Colonic mucosa (tissue), 4 donors: ENCODE measurements at places on chromosomes 16 and 17. TPM values are rescaled to one million over a fixed set of nuclear protein-coding genes. Genes with fewer than 3 reads are reported as not detected.

The KRT40 gene
- 0.32 TPM for total RNA-seq

The KRTAP3-2 gene
- not detected for total RNA-seq

The B9D1 gene
- 11.9 TPM for total RNA-seq

The CCL14 gene
- 1.3 TPM for total RNA-seq

The RUNDC3A gene
- 1.4 TPM for total RNA-seq

The CDK12 gene
- total RNA-seq = 55.3 TPM

The GUCY2D gene
- 0.21 TPM for total RNA-seq

The SP6 gene
- total RNA-seq = 8.8 TPM

The APRT gene
- 103 TPM for total RNA-seq

DNA sequence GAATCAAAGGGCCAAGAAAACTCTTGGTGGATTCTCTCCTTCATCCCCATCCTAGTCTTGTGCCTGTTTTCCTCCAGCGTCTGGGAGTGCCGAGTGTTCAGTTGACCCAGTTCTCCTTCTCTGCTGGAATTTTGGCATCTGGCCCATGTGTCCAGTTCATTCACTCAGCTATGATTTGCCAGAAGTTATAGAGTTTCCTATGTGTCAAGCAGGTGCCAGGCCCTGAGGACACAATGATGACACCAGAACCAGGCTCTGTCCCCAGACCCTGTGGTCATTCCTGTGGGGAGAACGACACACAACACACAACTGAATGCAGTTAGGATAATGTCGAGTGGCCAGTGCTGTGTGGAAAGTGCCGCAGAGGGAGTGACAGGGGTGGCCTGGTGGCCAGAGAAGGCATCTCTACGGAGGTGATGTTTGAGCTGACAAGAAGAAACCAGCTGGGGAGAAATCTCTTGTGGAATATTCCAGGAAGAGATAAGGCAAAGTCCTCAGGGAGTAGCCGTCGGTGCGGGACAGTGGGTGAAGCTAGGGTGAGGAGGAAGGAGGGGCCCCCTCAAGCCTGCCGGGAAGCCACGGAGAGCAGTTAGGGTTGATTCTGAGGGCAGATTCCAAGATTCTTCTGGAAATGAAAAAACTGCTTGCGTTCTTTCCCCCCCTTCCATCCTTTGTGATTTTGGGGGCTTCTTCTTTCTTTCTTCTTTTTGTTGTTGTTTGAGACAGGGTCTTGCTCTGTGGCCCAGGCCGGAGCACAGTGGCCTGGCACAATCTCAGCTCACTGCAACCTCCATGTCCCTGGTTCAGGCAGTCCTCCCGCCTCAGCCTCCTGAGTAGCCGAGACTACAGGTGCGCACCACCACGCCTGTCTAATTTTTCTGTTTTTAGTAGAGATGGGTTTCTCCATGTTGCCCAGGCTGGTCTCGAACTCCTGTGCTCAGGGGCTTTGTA, 35.8 kb upstream of the IL34 start:
- DNase-seq = peak; percentile 26

DNA sequence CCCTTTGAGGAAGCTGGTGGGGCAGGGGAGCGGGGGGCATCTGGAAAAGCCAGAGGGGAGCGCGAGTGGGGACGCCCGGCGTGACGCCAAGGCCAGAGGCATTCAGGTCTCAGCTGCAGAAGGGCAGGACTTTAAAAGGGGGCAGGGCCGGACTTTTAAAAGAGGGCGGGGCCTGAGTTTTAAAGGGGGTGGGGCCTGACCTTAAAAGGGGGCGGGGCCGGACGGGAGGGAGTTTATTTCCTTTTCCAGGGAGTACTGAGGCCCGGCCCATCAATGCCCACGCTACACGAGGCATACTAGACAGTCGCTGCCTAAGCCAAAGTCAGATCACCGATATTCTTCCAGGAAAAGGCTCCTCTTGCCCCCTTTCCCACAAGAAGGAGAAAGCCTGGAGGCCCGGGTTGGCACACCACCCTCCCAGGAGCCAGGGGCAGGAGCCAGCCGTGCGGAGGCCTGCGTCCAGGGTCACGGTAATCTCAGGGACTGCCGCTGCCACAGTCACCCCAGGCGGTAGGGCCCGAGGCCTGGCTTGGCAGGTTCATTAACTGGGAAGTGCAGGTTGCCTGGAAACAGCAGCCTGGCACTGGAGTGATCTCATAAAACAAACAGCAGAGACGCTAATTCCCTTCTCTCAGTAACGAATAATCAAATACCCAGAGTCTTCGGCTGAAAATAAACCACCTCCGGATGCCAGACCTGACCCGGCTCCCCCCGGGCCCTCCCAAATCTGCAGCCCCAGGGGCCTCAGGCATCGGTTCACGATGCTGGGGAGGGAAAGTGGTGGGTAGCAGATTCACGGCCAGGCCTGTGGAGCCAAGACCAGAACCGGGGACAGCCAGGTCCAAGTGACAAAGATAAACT, 90.7 kb downstream of the TIMM22 start:
- DNase-seq = peak; percentile 89

- no peak for DNase-seq
Measured at GRCh38 chr16:23859713-23860269, 24.0 kb downstream of the PRKCB start.

GRCh38 chr17:76579281-76579680, 6.4 kb downstream of the ST6GALNAC2 start:
- DNase-seq = no peak

DNA sequence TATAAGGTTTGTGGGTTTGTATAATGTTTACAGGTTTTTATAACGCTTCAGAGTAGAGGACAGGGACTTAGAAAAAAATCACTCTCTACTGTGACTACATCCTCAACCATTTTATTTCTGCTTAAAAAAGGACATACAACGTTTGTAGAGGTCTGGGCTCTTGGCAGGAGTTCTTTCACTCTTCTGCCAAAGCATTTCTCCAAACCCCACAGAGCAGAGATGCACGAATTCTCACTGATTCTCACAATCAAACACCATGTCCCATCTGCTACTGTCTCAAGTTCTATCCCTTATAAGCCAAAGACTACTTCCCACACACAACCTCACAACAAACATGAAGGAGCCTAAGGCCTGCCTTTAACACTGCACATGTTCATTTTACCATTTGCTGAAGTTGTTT, 7.0 kb upstream of the ANKFY1 start:
- no peak for DNase-seq

- peak; percentile 26 for DNase-seq
Measured at GRCh38 chr16:12539185-12539929, 264.3 kb downstream of the CPPED1 start.

DNA sequence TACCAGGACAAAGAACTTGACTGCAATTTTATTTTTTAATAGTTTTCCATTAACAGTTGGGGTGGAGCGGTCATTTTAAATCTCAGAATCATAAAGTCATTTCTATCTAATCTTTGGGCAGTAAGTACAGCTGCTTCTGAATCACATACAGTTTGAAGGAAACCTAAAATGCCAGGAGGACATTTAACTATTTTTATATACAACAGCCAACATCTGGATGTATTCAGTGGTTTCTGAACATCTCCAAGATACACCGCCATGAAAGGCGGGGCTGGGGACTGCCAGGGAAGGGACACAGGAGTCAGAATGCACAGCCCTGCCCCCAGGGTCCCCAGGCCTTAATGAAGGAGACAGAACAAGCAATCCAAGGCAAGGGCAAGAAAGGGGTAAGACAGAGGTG, 392.3 kb downstream of the SLC39A11 start:
- no peak for DNase-seq

DNA sequence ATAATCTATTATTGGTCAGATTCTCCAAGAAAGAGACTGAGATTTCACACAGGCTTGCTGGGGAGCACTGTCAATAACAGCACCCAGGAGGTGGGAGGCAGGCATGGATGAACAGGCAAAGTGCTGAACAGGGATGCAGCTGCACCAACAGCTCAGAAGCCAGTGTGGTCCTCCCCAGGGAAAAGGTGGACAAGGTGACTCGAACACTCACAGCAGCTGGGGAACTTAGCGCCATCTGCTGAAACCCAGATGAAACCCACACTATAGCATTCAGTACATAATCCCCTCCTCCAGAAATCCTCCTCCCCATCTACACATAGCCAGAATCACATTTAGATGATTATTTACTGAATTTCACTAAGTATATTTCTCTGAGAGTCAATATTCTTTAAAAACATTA, 255.2 kb upstream of the WSB1 start:
- DNase-seq = no peak

DNA sequence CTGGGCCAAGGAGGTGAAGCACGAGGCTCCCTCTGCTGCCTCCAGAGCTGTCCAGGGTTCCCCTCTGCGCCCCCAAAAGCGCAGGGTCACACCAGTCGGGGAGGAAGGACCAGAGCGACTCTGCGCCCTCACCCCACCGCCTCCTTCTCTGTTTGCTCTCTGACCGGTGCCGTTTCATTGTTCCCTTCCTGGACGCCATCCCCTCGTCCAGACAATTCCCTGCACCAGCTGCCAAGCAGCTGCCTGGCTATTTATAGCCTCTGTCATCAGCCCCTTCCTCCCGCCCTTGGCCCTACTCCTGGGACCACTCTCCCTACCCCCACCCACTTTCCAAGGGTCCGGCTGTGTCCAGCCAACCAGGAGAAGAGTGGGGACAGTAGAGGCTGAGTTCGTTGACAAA, 68.8 kb upstream of the CREBBP start:
- DNase-seq = no peak

GRCh38 chr17:7183433-7184090, 4.4 kb upstream of the ASGR1 start:
- no peak for DNase-seq

DNA sequence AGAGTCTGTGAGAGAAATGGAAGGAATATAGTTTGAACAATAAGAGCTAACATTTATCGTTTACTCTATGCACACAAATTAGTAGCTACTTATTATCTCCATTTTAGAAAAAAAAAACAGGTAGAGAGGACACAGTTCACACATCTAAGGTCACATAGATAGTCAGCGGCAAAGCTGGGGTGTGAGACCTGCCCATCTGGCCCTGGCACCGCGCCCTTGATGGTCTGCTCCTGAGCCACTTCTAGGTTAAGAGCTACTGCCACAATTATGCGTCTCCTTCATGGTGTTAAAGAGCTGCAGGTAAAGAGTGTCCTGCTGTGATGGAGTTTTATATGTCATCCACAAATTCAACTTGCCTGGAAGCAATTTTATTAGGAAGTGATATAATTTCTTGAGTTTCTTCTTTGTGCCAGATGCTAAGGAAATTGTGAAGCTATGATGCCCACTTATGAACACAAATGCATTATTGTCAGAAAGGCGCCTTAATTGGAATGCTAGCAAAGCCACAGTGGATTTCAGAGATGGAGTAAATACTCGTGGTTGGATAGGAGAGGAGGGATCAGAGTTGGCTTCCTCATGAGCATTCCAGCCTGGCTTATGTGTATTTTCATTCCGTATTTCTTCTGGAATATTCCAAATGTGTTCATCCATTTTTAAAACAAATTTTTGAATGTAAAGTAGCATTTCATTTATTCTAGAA, 21.3 kb upstream of the MFSD6L start:
- DNase-seq = no peak

GRCh38 chr16:89102041-89102471, 8.4 kb downstream of the ACSF3 start:
- DNase-seq = peak; percentile 79

DNA sequence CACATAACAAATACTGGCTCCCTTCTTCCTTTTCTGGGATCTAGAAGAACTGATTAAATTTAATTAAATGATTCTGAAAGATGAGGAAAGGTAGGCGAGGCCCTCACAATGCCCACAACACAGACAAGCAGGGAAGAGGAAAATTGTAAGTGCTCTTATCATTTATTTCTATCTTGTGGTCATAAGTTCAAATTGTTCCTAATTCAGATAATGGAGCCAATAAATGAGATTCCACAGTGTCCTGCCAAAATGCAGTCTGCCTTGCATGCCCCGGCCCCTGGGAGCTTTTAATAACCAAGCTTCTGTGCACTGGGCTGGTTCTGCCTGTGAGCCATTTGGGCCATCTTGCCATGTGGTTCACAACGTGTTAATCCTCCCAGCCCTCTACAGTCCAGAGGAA, 97.0 kb downstream of the CMC2 start:
- no peak for DNase-seq

GRCh38 chr17:73850426-73850825, 206.2 kb upstream of the SDK2 start:
- no peak for DNase-seq

DNA sequence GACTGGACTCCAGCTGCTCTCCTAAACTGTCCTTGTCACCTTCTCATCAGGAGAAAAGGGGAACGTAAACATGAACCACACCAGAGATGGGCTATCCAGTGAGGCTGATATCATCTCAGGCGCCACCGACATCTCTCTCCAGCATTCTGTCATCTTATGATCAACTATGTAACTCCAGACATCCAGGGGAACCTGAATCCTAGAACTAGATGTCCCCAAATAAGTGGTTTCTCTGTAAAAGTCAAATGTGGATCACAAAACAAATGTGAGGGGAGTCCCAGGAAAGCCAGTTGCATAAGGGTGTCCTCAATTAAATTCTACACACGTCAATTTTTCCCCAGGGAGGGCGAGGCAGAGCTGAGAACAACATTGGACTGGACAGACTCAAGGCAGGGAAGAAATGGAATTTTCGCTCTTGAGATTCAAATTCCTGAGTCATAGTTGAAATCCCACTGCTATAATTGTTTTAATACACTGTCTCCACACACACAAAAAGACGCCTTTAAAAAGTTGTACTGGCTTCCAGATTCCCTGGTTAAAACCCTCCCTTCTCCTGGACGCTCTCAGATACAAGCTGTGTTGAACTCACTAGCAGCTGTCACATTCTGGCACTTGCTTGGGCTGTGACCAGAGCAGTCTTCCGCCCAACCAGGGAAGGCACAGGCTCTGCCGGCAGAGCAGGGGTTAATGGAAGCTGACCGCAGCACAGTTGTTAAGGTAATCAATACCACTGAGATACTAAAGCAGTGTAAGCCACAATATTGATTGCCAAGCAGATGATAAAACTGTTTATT, 62.6 kb downstream of the ZFHX3 start:
- DNase-seq = no peak

DNA sequence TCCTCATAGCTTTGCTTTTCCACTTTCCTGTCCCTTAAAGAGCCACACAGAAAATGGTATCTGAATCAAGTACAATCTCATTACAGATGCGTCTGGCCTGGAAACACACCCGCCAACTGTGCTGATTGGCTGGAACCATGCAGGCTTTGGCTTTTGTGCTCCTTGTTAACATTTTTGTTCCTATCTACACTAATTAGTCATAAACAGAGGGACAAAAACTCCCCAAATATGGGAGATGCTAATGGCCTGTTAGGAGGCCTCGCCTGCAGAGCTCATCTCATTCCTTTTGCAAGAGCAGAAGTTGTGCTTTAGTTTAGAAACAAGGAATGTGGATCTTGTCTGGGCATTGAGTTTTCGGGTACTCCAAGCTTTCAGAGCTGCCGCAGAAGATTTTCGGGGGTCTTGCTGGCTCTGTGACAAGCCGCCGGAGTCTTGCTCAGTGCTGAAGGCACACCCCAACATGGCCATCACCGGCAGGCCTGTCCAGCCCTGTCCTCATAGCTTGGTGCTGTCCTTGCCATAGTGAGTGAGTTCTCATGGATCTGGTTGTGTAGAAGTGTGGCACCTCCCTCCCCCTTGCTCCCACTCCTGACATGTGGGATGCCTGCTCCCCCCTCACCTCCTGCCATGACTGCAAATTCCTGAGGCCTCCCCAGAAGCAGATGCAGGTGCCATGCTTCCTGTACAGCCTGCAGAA, 69.8 kb downstream of the METRNL start:
- no peak for DNase-seq

- DNase-seq = no peak
Measured at GRCh38 chr16:4684058-4684715, 9.2 kb upstream of the NUDT16L1 start.

- no peak for DNase-seq
Measured at GRCh38 chr17:55572599-55572998, 61.3 kb upstream of the SMIM36 start.

GRCh38 chr17:2932946-2933345, 130.5 kb downstream of the OR1D5 start:
- no peak for DNase-seq
